ENCODE measurements at places on chromosomes 7 and 10.

DNA sequence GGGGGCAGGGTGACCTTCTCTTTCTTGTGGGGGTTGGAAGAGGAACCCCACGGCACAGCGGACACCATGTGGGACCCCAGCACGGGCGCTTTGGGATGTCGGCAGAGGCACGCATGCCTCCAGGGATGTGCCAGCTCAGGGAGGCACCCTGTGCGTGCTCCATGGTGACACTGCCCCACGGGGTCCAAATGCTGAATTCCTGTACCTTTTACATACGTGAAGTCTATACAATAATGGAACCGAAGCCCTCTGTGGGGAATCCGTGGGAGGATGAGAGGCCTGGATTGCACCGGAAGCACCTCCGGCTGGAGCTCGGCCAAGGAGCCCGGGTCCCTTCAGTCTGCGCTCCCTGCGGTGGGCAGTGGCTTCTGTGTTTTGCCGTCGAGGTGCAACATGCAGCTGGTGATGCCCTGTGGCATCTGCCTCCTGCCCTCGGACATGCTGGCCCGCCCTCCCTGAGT is 524.3 kb downstream of the DNAJB6 start:
- no peak for DNase-seq

- DNase-seq: no peak
Measured at GRCh38 chr7:75010036-75010435, 45.5 kb downstream of the CASTOR2 start.

DNA sequence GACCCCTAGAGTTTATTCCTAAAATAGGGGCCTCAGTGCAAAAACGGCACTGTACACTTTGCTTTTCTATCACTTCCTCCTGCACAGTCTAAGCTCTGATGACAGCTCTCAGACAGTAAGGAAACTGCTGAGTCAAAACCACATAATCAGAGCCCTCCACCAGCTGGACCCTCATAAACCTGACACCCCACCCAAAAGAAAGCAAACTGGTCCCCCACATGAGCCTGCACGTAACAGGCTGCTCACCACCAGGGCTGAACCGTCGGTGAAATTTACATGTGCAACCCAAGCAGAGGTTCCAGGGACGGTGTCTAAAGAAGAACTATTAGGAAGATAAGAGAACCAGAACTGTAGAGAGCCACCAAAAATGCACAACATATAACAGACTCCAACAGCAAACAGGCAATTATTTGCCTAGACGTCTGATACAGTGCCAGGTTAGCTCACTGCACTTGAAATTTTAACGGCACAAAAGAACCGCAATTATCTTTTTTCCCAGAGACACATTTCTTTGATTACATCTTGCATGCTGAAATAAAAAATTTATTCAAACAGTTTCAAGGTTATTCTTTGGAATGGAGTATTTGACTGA is 19.6 kb downstream of the SGMS1 start:
- DNase-seq: no peak

DNA sequence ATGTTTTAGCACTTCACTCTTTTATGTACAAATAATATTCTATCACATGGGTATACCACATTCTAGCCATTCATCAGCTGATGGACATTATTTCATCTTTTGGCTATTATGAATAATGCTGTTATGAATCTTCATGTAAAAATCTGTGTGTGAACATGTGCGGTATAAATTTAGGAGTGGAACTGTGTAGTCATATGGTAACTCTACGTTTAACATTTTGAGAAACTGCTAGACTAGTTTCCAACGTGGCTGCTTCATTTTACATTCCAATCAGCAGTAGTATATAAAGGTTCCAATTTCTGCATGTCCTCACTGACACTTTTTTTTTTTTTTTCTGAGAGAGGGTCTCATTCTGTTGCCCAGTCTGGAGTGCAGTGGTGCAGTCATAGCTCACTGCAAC is 8.3 kb downstream of the RAMP3 start:
- DNase-seq: no peak

- no peak for DNase-seq
Measured at GRCh38 chr7:30019387-30019786, 7.1 kb downstream of the FKBP14 start.

DNA sequence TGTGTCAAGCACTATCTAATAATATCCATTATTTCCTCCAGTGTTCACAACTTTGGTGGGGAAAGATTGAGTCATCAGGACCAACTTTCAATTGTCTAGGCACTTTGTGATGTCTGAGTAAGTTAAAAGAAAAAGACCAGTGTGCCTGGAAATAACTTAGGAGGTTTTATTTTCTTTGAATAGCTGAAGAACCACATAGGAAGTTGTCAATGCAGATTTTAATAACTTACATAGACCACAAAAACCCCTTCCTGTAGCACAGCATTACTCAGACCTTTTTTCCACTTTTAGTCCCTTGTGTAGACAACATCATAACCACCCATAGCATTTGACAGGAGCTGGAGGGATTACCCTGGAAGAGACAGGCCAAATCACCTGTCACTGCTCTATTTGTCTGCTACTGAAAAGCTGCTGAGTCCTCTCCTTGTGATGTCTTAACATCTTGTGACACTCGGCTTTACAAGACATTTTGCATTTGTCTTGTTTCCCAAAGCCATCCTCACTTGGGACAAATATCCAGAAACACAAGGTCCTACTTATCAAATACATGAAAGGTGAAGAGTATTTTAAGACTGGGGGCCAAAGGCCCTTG is 241.5 kb upstream of the PTER start:
- DNase-seq: no peak

DNA sequence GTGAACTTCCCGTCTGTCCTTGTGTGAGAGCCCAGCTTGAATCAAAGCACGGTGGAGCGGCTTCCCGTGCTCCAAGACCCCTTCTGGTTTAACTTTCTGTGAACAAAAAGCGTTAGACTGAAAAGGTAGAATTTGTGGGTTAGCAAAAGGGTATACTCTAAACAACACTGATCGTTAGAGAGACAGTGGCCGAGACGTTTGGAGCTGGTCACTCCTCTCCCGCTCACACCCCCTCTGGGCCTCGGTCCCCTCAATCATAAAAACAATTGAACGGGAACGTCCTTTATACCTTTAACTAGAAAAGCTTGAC is 502 bp downstream of the PRKRIP1 start:
- DNase-seq: no peak

DNA sequence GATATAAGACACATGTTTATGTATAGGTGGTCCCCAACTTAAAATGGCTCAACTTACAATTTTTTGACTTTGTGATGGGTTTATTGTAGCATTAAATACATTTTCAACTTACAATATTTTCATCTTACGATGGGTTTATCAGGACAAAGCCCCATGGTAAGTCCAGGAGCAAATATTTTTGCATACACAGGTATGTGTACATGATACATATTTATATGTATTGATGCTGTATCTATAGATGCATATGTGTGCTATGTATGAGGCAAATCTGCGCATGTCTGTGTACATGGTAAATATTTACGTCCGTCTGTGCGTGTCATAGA is 664 bp upstream of the UBE3C start:
- no peak for DNase-seq

DNA sequence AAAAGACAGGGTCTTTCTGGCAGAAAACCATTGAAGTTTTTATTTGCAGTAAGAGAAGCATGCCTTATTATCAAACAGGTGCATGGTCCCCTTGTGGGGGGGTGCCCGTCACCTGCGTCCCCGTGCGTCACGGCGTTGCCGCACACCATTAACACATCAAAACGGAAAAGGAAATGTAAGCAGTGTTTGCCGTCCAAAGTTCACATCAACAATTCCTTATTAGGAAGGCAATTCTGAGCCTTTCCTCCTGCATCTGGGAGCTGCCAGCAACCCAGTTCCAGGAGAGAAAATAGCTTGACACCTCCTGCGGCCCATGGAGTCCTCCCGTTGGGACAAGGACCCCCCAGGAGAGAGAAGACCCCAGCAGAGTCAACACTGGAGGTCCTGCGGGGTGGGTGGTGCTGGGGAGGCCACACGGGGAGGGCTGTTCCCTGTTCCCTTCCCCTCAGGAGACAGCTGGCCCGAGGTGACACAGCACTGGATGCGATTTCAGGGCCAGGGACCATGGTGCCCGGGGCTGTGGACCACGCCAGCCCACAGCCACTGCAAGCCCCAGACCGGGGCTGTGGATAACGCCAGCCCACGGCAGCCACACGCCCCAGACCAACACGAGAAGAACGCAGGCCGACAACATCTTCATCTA is 39.5 kb downstream of the DIP2C start:
- no peak for DNase-seq

Measured in NCI-H446 (cell line).